Aorta (tissue), 5 donors: ENCODE measurements at places on chromosomes 13 and 19. TPM values are rescaled to one million over a fixed set of nuclear protein-coding genes. Genes with fewer than 3 reads are reported as not detected.

PDX1 gene
- 5.3 TPM for polyA plus RNA-seq

S1PR4 gene
- 0.50 TPM for polyA plus RNA-seq

TBC1D4 gene
- polyA plus RNA-seq, result 1.4 TPM

KLK5 gene
- polyA plus RNA-seq, result not detected

HCST gene
- 20.9 TPM for polyA plus RNA-seq
